CD4-positive, alpha-beta T cell treated with Interleukin-12 subunit alpha and Interleukin-12 subunit beta, for 1 hour (primary cell): ENCODE measurements at places on chromosomes 2 and 18.
A peak's percentile ranks its signal among the peaks of the same experiment; 100 is the strongest.

GRCh38 chr2:190846746-190847145 is 33.9 kb upstream of the GLS start:
- no peak for DNase-seq

- DNase-seq, result no peak
These were observed 4.0 kb downstream of the YPEL5 start for GRCh38 chr2:30150786-30151185.

DNA sequence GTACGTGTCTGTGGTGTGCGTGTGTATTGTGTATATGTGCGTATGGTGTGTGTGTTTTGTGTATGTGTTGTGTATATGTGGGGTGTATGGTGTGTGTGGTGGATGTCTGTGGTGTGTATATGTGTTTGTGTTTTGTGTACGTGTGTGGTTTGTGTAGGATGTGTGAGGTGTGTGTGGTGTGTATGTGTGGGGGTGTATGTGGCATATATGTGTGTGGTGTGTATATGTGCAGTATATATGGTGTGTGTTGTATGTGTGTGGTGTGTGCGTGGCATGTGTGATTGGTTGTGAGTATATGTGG is 101.3 kb downstream of the CLIP4 start:
- DNase-seq, result no peak

- DNase-seq, result no peak
These were observed 75.5 kb downstream of the DTNB start for GRCh38 chr2:25597881-25598280.

GRCh38 chr18:73758446-73758845 is 389.2 kb downstream of the FBXO15 start:
- DNase-seq, result no peak

- DNase-seq, result no peak
These were observed 44.0 kb upstream of the STK17B start for GRCh38 chr2:196215376-196215775.

DNA sequence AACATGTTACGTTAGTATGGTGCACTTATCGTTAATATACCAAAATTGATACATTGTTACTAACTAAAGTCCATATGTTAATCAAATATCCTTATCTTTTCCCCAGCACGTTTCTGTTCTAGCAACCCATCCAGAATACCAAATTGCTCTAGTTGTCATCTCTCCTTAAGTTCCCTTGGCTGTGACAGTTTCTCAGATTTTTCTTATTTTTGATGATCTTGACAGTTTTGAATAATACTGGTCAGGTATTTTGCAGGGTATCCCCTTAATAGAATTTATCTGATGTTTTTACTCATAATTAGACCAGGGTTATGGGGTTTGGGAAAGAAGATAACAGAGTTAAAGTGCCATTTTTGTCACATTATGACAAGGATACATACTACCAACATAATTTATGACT is 47.8 kb downstream of the TFPI start:
- no peak for DNase-seq

DNA sequence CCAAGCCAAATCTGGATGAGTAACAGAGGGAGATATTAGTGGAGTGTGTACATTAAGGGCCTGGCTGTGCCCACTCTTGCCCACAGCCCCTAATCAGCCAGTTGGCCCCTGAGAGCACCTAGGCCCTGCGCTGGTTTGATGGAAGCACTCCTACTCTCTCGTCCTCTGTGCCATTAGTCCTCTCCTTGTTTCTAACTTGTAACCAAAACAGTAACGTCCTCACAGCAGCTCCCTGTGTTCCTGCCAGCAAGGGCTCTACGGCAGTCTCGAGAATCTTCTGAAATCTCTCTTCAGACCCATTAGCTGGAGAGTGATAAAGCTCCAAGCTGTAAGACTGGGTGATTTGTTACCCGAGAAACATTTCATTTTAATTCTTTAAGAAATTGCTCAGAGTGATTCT is 76.1 kb downstream of the LRRC30 start:
- no peak for DNase-seq

DNA sequence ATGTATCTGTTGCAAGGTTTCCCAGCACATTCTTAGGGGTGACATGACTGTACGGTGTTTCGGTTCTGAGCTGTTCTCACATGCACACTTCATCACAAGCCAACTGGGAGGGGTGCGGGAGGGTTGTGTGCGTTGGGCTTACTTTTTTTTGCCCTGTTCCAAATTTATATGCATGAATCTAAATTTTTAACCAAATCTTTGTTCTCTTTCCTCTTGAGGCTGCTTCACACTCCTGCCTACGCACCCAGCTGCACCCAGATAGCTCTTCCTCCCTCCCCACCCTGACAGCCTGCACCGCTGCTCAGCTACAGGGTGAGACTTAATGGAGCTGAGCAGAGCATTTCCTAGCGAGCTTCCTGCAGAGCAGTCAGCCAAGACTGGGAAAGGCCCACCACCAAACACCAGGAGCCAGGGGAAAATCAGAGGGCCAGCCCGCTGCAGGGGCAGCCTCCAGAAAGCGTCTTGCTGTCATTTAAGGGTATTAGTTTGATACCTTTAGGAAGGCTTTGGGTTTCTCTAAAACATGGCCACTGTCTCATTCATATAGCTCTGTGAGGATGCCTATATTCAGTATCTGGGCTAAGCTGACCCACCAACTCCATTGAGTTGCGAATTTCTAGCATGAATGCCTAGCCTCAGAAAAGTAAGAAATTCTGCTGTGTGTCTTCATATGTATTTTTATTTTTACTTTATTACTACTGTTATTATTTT is 84.5 kb downstream of the POU3F3 start:
- DNase-seq, result no peak

DNA sequence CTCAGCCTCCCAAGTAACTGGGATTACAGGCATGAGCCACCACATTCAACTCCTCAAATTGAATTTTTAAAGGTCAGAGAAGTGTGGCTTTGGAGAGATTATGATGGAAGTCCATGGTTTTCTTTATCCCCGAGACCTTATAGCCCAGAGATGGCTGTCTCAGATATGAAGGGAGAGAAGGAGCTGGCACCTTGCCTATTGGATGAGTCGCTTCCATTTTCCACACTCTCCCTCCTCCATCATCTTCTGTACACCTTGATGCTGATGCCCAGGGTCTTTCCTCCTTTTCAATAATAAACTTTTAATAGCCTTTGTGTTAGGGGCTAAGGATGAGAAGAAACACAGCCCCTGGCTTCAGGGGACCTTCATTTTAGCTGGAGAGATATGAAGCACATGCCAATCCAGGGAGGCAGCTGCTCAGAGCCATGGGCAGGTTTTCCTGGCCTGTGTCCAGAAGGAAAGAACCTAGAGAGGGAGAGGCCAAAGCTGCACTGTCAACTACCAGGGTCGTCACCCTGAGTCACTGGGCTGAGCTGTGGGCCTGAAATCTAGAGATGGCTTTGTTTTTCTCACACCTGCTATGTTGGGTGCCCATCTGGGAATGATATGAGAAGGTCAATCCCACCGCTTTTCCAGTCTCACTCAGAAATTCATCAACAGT is 146.0 kb upstream of the SERTAD2 start:
- no peak for DNase-seq

GRCh38 chr2:177291701-177292100 is 27.2 kb upstream of the NFE2L2 start:
- no peak for DNase-seq

GRCh38 chr18:29840089-29840488 is 1202.5 kb downstream of the DSC3 start:
- DNase-seq, result no peak

DNA sequence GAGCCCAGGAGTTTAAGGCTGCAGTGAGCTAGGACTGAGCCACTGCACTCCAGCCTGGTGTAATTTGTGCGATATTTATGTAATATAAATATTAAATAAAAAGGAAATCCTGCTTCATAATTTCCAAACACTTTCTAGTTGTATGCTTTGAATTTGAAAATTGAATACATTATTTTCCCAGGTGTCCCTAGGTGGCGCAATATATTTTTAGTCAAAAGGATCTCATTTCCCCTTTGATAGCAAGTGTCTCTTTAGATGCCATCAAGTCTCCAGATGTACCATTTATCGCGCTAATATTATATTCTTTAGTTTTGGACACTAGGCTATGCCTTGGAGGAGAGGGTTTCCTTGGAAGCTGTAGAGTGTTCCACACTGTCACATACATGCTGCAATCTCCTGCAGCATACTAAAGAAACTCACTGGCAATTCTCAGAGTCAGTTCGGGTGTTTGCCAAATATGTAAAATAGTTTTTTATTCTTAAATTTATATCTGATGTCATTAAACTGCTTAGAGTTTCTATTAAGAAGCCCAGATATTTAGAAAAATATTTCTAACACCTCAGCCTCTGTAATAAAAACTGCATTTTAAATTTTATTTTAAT is 5.6 kb upstream of the WDR7 start:
- peak; percentile 51 for DNase-seq

DNA sequence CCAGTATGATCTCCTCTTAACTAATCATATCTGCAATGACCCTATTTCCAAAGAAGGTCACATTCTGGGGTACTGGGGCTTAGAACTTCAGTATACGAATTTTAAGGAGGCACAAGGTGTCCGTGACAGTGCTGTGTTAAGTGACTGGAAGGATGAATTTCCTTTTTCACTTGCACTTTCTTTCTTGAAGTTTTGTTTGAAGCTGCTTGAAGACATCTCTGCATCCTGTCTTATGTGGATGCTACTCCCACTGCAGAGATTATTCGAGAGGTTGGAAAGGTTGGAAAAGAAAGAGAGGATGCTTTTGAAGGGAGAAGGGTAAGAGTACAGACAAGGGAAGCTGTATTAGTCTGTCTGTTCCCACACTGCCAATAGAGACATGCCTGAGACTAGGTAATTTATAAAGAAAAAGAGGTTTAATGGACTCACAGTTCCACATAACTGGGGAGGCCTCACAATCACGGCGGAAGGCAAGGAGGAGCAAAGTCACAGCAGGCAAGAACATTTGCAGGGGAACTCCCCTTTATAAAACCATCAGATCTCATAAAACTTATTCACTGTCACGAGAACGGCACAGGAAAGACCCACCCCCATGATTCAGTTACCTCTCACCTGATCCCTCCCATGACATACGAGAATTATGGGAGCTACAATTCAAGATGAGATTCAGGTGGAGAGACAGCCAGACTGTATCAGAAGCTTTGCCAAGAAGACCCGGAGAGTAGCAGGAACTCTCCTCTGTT is 3.6 kb upstream of the RNF144A start:
- DNase-seq, result peak; percentile 47

GRCh38 chr2:27636766-27637165 is 7.9 kb downstream of the GPN1 start:
- DNase-seq, result no peak

DNA sequence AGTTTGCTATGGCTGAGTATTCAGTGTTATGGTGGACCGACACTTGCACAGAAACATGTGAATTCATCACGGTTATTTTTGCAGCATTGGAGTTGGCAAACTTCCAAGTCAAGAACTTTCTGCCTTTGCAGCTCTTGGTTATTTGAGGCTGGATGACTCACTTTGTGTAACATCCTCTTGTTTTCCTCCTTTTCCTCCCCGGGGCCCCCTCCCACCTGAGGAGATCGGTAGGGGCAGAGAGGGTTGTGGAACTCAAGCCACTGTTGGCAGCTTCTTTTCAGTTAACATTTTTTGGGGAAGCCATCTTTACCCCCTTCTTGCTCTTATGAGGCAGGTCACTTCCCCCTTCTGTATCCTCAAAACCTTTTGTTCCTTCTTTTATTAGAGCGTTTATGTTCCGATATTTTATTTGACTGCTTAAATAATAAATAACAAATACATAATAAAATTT is 48.6 kb downstream of the DDX1 start:
- DNase-seq, result no peak

DNA sequence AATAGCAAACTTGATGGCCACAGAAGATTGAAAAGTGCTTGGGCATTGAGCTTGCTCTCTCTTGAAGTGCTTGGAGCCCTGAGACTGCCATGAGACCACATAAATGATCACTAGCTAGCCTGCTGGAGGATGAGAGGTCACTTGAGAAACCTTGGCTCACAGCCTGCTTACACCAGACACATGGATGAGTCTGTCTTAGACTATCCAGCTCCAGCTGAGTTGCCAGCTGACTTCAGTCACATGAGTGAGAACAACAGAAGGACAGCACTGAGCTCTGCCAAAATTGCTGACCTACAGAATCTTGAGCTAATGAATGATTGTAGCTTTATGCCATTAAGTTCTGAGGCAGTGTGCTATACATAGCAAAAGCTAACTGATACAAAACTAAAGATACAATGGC is 18.1 kb downstream of the NABP1 start:
- DNase-seq, result no peak

GRCh38 chr2:88032070-88032702 is 15.8 kb upstream of the RNU2-63P start:
- no peak for DNase-seq

GRCh38 chr2:148658807-148659722 is 14.5 kb downstream of the EPC2 start:
- peak; percentile 64 for DNase-seq
